H1 (cell line): ENCODE measurements at places on chromosomes 11 and 22. TPM values are rescaled to one million over a fixed set of nuclear protein-coding genes. Genes with fewer than 3 reads are reported as not detected.

DNA sequence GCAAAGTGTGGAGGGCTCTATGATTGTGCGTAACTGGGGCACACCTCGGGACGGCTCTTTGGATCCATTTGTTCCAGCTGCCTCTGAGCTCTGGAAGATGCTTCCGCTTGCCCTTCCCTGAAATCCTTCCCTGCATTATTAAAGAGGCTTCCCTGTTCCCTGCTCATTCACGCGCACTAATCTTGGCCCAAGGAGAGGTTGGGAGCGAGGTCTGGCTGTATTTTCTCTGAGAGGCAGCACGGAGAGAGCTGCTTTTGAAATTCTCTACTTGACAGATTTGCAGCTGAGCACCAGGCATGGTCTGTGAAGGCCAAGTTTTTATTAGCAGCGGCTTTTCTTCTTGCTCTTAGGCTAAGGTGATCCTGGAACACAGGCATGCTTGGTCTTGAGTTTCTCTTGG, 94.8 kb upstream of the NTM start:
- no peak overlapping the region for H3K27ac ChIP-seq
- no peak overlapping the region for H3K4me3 ChIP-seq
- peaks cover 10% of the 10 kb centered on the region; the same call in 1 of the 2 replicates for H3K36me3 ChIP-seq
- no peaks in the 10 kb centered on the region for H3K27me3 ChIP-seq

OR4A5 gene
- total RNA-seq, result not detected in 2 replicates

NLRP14 gene
- 0.08 TPM in 1 of 2 replicates, not detected in the other for total RNA-seq

DNA sequence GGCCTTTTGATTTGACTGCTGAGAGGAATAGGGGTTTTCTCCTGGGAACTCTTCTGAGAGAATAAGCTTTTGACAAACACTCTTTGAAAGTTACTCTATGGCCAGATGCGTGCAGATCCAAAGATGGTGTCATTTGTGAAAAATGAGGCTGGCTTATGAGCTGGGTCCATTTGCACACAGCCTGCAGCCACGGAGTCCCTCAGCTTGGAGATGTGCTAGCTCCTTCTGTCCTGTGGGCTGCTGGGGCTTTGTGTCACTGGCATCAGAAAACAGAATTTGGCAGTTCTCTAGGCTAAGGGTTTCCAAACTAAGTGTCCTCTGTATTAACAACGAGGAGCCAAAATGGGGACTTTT, 702.4 kb downstream of the NTM start:
- no peaks in the 10 kb centered on the region for H3K27me3 ChIP-seq
- no peaks in the 10 kb centered on the region for H3K36me3 ChIP-seq
- no peak overlapping the region for H3K27ac ChIP-seq
- H3K4me3 ChIP-seq, result no peak overlapping the region

DNA sequence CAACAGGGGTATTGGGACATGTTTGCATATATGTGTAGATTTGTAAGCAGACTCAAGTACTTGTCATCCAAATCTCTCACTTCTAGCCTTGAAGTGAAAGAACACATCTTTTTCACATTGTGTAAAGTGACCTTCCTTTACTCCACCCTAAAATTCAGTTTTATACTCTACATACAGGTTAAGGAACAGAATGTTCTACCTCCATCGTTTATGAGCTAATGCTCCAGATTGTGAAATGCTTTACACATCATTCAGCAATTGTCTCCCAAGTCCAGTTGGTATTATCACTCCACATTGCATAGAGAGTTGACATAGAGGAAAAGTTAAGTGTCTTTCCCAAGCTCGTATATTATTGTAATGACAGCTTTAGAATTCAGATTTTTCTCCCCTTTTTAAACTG, 46.1 kb upstream of the BLID start:
- H3K4me3 ChIP-seq, result no peak overlapping the region
- no peak for DNase-seq
- no peaks in the 10 kb centered on the region for H3K36me3 ChIP-seq
- peaks cover 3% of the 10 kb centered on the region for H3K4me1 ChIP-seq
- no peak overlapping the region for H3K27ac ChIP-seq
- no peaks in the 10 kb centered on the region for H3K27me3 ChIP-seq

DNA sequence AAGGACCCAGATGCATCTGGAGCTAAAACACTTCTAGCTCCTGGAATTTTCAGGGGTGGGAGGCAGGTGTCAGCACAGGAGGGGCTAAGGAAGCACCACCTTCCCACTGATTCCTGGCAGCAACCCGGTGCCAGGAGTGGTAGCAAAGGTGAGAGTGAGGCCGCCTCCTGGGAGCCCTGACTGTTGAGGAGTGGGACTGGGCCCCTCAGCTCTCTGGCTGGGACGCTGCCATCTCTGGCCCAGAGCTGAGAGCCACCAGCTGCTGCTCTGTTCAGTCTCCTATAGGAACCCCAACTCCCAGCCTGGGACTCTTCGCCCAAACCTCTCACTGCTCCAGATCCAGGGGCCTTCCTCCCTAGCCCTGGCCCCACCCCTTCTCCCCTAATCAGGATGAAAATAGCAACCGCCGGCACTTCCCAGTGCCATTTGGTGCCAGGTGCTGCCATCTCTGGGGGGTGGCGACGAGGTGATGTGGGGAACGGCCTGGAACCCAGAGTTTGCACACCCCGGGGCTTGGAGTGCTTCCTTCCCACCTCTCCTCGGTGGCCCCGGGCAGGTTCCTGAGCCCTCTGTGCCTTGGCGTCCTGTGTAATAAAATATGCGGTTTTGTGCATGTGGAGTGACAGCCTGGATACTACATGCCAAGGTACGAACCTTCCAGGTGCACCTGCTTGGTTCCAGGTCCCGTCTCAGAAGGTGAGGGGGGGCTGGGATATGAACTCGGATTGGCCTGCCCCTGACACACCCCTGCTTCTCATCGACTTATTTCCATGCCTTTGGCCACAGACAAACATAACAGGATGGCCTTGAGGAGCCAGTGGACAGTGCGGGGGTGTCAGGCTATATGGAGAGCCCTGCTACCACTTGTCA, 35.7 kb upstream of the CELSR1 start:
- H3K27me3 ChIP-seq, result peaks cover 7% of the 10 kb centered on the region
- H3K36me3 ChIP-seq, result no peaks in the 10 kb centered on the region
- H3K4me3 ChIP-seq, result no peak overlapping the region
- peaks cover 20% of the 10 kb centered on the region for H3K4me1 ChIP-seq
- DNase-seq, result no peak
- no peak overlapping the region for H3K27ac ChIP-seq

EMID1 gene
- total RNA-seq, result 3.8 and 3.9 TPM in 2 replicates

DNA sequence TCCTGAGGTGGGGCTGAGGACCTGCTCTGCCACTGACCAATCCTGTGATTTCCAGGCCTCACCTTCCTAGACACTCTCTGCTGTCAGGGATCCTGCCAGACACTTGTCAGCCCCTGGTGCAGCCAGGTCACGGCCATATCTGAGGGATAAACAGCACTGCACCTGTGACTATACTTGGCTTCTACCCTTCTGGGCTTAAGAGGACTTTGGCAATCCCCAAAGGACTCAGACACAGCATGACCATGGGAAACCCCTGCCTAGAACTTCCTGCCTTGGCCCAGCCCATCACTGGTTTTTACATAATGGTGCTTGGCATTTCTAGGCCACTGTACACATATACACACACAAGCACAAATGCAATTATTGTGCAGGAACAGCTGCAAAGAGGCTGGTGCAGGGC, 11.6 kb upstream of the OLFML1 start:
- H3K36me3 ChIP-seq, result no peaks in the 10 kb centered on the region
- H3K4me3 ChIP-seq, result no peak overlapping the region
- no peaks in the 10 kb centered on the region for H3K27me3 ChIP-seq
- no peaks in the 10 kb centered on the region for H3K4me1 ChIP-seq

OR51I1 gene
- total RNA-seq, result not detected in 2 replicates

DNA sequence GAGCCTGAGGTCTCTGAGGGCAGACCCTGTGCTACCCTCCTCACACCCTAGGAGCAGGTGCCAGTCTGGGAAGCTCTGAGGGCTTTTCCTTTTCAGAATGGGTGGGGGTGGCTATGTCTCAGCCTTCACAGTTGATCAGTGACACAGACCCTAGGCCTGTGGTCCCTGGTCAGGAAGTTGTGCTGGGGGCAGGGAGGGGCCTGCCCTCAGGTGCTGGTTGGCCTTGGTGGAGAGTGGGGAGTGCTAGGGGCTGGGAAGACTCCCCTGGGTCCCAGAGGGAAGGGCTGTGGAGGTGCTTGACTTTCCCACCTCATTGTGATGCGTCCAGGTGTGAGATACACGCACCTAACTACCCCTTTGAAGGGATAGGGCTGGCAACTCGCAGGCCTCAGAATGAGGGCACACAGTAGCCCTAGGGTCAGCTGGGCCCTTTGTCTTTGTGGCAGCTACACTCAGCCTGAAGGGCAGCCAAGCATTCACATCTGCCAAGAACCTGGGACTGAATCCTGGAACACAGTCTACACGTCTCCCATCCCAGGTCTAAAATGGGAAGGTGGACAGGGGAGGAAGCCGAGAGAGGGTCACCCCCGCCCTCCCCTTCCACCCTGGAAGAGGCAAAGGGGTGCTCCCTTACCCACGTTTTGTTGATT, 31.2 kb upstream of the ATXN10 start:
- no peaks in the 10 kb centered on the region for H3K4me1 ChIP-seq
- DNase-seq, result no peak
- H3K36me3 ChIP-seq, result no peaks in the 10 kb centered on the region
- H3K27ac ChIP-seq, result no peak overlapping the region

- H3K4me1 ChIP-seq, result no peaks in the 10 kb centered on the region
- no peak overlapping the region for H3K4me3 ChIP-seq
- no peak overlapping the region for H3K27ac ChIP-seq
- H3K27me3 ChIP-seq, result no peaks in the 10 kb centered on the region
- no peaks in the 10 kb centered on the region for H3K36me3 ChIP-seq
- DNase-seq, result no peak
Measured at GRCh38 chr22:49218142-49218541, 609.5 kb downstream of the BRD1 start.

GRCh38 chr11:12397931-12398334, 20.6 kb downstream of the PARVA start:
- H3K4me3 ChIP-seq, result no peak overlapping the region
- no peaks in the 10 kb centered on the region for H3K4me1 ChIP-seq
- H3K27me3 ChIP-seq, result no peaks in the 10 kb centered on the region
- DNase-seq, result no peak
- H3K27ac ChIP-seq, result no peak overlapping the region

DNA sequence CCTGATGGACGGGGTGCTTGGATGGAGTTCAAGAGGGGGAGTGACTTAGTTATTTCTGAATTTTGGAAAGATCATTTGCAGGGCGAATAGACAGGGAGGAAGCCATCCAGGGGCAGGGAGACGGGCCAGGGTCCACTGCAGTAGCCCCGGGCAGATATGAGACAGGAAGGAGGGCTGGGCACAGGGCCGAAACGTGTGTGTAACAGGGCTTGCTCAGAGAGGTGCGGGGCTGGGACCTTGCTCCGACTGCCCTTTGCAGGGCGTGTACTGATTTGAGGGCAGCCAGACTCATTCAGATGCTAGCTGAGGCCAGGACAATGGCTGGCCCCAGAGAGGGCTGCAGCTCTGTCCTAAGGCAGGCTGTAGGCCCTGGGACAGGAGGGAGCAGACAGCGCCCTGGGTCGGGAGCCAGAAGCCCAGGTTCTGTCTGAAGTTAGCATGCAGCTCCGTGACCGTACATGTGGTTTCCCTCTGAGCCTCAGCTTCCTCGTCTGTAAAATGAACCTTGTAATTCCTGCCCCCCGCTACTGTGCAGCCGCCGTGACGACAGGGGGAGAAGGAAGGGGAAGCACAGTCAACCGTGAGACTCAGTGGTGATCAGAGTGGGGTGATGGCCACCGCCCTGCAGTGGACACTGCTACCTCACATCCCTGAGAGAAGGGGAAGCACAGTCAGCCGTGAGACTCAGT, 103.4 kb downstream of the PHF21B start:
- no peaks in the 10 kb centered on the region for H3K4me1 ChIP-seq
- H3K27ac ChIP-seq, result no peak overlapping the region
- H3K36me3 ChIP-seq, result peaks cover 28% of the 10 kb centered on the region
- no peak overlapping the region for H3K4me3 ChIP-seq

GRCh38 chr22:35597692-35598395, 19.3 kb downstream of the MB start:
- no peaks in the 10 kb centered on the region for H3K27me3 ChIP-seq
- no peak for DNase-seq
- H3K4me1 ChIP-seq, result no peaks in the 10 kb centered on the region
- no peaks in the 10 kb centered on the region for H3K36me3 ChIP-seq
- H3K4me3 ChIP-seq, result no peak overlapping the region
- no peak overlapping the region for H3K27ac ChIP-seq

TRIM51 gene
- total RNA-seq, result not detected in 2 replicates

DNA sequence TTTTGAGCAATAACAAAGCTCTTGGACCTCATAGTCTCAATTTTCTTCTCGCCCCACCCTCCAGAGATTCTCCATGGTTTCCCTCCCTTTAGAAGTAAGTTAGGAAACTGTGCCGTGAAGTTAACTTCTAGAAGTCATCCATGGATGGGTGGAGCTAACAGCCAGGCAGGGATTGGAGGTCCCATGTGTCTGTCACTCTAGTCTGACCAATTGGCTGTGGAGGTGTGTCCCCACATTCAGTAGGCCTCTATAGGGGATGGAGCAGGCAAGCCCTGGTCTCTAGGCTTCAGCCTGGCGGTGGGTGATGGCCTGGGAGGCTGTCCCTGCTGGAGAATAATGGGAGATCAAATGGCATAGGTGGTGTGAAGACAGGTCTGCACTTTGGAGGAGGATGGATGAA, 50.7 kb downstream of the TP53I11 start:
- H3K36me3 ChIP-seq, result no peaks in the 10 kb centered on the region
- H3K4me1 ChIP-seq, result no peaks in the 10 kb centered on the region; the same call in 1 of the 2 replicates
- H3K27me3 ChIP-seq, result no peaks in the 10 kb centered on the region

GRCh38 chr11:129035244-129035643, 92.6 kb upstream of the TP53AIP1 start:
- no peak overlapping the region for H3K4me3 ChIP-seq
- H3K4me1 ChIP-seq, result no peaks in the 10 kb centered on the region
- no peak overlapping the region for H3K27ac ChIP-seq
- DNase-seq, result no peak
- H3K27me3 ChIP-seq, result no peaks in the 10 kb centered on the region

DNA sequence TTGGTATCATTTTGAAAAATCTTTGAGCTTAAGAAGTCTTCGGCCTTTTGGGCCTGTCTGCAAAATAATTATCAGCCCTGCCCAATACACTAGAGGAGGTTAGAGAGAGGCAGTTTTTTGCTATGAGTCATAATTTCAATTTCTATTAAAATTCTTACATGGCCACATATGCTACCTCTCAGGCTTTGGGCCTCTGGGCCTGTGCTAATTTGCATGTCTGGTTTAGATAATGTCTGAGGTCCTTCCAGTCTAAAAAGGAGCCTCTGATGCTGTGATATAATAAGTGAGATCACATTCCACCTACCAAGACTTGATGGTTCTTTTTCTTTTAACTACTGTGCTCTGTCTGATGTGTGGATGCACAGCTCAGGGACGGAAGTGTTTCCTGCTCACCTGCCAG, 70.8 kb downstream of the KCNJ1 start:
- H3K36me3 ChIP-seq, result no peaks in the 10 kb centered on the region
- no peak overlapping the region for H3K27ac ChIP-seq
- H3K27me3 ChIP-seq, result no peaks in the 10 kb centered on the region
- no peak for DNase-seq
- H3K4me3 ChIP-seq, result no peak overlapping the region

PARVB gene
- 18.6 and 19.4 TPM in 2 replicates for total RNA-seq

CALCA gene
- 0.50 and 0.61 TPM in 2 replicates for total RNA-seq

DNA sequence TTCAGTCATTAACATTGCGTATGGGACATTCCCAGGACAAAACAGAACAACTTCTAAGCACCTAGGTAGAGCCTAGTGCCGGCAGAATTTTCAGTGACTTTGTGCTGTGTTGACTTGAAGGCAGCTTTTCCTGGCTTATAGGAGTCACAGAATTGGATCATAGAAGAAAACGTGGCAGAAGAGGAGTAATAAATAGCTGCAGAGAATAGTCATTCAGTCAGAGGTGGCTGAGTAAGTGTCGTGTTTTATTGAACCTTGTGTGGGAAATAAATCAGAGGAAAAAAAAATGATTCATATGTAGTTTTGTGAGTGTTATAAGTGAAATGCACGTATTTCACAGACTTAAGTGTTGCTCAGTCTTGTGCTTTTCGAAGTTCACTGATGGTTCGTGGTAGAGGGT, 2.1 kb downstream of the BARX2 start:
- peaks cover 4% of the 10 kb centered on the region for H3K4me1 ChIP-seq
- H3K27me3 ChIP-seq, result peaks cover 46% of the 10 kb centered on the region
- no peak for DNase-seq
- H3K4me3 ChIP-seq, result no peak overlapping the region
- H3K36me3 ChIP-seq, result no peaks in the 10 kb centered on the region
